Non-pigmented ciliary epithelial cell (primary cell): ENCODE measurements at places on chromosomes 6 and 20.

- no peak for DNase-seq
These were observed 481.2 kb downstream of the TFAP2A start for GRCh38 chr6:9933677-9934076.

GRCh38 chr6:96570053-96570452 lies 7.1 kb downstream of the FHL5 start:
- no peak for DNase-seq

- no peak for DNase-seq
These were observed 256.0 kb downstream of the CDKAL1 start for GRCh38 chr6:20790032-20790791.

DNA sequence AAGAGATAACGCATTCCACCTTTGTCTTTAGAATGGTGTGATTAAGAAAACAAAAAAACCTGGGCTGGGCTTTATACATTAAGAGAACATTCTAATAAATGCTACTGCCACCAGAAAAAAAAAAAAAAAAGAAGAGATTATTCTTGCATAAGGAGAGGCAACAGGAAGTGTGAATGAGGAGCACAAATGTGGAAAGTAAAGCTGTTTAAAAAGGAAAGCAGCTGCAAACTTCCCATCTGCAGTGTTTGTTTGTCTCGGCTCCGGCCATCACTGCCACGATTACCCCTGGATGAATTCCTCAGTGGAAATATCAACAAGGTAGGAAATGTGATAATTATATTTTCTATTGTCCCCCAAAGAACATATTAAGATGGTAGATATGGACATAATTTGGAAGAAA lies 223.9 kb downstream of the PHF3 start:
- no peak for DNase-seq

DNA sequence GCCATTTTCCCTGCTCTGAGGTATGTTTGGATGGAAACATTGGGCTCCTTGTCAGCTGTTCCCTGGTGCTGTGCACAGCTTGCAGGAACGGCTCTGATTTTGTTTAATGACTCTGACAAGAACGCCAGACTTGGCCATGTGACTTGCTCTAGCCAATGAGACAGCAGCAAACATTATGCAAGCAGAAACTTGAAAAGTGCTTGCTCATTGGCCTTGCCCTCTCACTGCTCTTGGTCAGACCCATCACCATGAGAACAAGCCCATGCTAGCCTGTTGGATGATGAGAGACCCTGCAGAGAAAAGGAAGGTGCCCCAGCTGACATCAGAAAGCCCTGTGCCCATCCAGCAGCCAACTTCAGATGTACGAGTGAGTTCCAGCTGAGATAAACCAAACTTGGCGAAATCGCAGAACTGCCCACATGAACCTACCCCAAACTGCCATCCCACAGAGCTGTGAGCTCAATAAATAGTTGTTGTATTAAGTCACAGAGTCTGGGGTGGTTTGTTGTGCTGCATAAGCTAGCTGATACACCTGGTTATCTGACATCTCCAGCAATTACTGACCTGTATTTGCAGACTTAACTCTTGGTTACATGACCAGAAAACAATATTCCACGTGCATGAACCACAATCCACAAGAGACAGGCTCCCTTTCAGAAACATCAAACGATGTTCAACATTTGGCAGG lies 96.9 kb downstream of the JPH2 start:
- DNase-seq, result peak; percentile 44

DNA sequence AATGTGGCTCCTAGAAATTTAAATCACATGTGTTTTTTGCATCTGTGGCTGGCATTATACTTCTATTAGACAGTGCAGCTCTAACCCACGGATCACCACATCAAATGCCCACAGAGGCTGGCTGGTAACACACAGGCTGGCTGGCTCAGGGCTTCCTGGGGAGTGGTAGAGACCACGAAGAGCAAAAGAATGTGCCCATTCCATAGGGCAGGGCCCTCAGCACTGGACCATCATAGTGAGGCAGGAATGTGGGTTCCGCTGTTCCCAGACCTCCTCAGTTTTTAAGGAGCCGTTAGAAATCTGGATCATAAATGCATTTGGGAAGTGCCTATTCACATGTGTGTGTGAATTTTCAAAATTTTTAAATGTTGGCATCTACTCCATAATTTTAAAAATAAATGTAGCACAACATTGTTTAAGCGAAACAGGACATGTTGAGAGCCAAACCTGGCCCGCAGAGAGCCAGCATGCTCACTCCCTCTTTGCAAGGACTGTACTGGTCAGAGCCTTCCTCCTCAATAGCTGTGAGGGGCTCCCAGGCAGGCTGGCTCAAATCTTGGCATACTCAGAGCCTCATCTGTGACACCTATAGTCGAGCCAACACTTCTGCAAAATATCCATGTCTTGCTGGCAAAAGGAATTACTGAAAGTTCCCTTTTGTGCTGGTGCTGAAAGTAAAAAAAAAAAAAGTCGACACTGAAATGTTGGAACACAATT lies 190.5 kb downstream of the FNDC1 start:
- no peak for DNase-seq
